GM04503 (cell line): ENCODE measurements at places on chromosomes 1 and 21.

GRCh38 chr1:29478879-29479278, 242.6 kb downstream of the PTPRU start:
- DNase-seq, result no peak

DNA sequence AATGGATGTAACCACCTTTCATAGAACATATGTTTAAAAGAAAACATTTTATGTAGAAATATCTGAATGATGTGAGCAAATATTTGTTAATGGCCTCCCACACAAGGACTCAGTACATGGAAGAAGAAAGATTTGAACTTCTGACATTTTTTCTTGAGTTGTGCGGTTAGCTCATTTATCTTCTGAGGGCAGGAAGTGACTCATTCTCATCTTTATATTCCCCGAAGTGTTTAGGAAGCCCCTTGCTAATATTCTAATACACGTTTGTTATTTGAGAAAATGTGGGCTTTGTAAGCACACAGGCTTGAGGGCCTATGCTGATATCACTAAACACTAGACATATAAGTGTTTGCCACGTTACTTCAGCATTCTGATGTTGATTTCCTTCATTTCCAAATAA, 392.5 kb upstream of the PTBP2 start:
- DNase-seq, result no peak

- peak; percentile 93 for DNase-seq
Measured at GRCh38 chr21:38773099-38774061, 32.3 kb upstream of the ETS2 start.

GRCh38 chr1:19762175-19762779, 37.4 kb downstream of the TMCO4 start:
- DNase-seq, result no peak

DNA sequence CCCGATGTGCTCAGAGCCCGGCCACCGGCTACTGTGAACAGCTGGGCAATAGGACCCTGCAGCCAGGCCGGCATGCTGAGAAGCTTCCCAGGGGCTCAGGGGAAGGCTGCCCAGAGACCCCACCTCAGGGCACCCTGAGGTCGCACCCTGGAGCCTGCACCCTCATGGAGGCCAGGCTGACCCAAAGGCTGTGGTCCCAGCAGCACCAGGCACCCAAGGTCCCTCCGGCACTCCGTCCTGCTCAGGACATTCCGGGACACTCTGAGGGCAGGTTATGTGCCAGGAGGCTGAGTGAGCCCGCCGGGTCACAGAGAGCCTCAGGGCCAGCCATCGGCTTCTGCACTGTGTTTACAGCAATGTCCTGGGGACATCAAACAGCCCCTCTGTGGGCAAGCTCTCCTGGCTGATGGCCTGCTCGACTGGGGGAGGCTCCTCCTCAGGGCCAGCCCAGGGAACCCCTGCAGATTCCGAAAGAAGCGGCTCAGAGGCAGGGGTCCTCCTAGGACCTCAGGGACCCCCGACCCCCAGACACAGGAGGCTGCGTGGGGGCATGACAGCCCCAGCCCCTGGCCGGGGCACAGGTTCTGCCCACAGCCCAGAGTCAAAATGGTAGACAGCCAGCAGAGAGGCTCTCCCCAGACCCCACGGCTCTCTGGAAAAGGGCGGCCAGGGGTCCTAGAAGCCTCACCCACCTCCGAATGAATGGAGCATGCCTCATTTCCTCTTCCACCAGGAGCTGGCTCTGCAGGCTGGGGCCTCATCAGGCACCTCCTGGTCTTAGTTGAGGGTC, 8.2 kb downstream of the SLC19A1 start:
- no peak for DNase-seq
